ENCODE measurements at places on chromosomes 6 and 20.

- peak; percentile 96 for DNase-seq
Measured at GRCh38 chr6:27814665-27815424, 97.4 kb downstream of the OR2B2 start.

GRCh38 chr20:14208956-14209355 is 128.5 kb downstream of the FLRT3 start:
- no peak for DNase-seq

DNA sequence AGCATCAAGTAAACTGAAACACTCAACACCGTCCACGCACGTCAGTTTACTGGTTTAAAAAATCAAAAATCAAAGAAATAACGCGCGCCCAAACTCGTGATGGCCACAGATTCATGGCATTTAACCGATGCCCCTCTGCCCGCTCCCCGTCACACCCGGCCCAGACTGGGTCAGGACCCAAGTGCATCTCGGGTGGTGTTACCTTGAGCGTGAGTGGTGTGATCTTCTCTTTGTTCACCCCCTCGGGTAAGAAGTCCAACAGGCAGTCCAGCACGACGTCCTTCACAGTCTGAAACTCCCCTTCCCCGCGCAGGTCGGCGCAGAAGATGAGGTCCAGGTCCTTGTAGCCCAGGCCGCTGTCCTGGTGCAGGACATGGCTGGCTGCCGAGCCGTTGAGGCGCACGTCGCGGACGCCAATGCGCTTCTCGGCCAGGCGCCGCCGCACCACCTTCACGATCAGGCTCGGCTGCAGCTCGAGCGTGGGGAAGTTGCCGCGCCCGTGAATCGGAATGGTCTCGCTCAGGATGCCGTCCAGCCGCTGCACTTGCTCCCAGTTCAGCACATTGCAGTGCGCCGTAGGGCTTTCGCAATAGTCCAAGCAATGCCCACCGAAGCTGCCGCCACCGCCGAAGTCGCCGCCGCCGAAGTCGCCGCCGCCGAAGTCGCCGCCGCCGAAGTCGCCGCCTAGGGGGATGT is 945 bp downstream of the TENT5A start:
- DNase-seq: peak; percentile 48

DNA sequence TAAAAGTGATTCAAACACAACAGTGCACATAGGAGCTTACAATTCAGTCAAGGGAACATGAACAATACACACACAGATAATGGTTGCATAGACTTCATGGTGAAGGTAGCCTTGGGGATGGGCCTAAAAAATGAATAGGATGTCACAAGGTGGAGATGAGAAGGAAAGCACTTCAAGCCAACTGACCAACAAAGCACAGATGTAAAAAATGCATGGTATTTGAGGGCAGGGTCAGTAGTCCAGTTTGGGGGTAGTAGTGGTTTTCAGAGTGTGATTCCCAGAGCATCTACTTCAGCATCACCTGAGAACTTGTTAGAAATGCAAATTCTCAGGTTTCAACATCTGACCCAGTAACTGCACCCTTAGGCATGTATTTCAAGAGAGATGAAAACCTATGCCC is 88.9 kb downstream of the PERP start:
- DNase-seq: no peak

Data from hematopoietic multipotent progenitor cell treated with erythropoietin and hydrocortisone succinate and interleukin-3 and kit ligand, for 6 days (in vitro differentiated cells).